ENCODE measurements at places on chromosomes 3 and 15.

- no peak for DNase-seq
These were observed 49.0 kb downstream of the LARS2 start for GRCh38 chr3:45437383-45437782.

DNA sequence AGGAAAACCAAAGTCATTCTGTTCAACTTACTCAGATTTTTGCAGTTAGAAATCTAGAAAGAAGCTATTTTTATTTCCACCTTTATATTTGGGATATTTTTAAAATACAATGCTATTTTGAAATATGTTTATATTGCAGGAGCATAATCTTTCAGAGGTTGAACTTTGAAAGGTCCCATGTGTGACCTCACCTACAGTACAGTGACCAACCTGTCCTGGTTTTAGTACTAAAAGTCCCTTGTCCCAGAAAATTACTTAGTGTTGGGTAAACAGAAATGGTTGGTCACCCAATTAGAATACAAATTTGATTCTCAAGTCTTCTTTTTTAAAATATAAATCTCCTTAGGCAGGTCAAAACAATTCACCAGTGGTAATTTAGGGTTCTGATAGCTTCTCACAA lies 141.6 kb upstream of the FRMD4B start:
- no peak for DNase-seq

GRCh38 chr3:34363881-34364280 lies 565.5 kb downstream of the PDCD6IP start:
- no peak for DNase-seq

DNA sequence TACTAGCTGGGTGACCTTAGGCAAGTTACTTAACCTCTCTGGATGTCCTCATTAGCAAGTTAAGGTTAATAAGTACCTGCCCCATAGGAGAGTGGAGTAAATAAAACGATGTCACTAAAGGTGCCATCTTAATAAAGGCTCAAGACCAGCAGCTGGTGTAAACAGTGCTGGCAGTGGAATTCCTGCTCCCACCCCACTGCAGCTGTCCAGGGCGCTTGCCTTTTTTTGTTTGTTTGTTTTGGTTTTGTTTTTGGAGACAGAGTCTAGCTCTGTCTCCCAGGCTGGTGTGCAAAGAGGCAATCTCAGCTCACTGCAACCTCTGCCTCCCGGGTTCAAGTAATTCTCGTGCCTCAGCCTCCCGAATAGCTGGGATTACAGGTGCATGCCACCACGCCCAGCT lies 28.9 kb downstream of the IDH3A start:
- DNase-seq = no peak

- DNase-seq = no peak
These were observed 178.8 kb downstream of the CHST2 start for GRCh38 chr3:143298380-143298779.

GRCh38 chr15:49424954-49425353 lies 1.9 kb downstream of the FGF7 start:
- no peak for DNase-seq

DNA sequence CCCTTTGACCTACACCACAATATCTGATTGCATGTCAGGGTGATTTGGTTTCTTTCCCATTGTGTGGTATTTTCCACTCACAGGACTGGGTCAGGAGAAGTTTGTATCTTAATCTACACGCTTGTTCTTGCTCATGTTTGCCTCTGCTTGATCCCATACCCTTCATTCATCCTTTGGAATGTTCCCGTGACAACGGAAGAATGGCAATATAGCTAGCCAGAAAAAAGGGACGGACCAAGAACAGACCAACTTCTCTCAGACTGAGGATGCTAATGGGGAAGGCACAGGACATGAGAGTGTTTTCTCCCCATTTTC lies 7.8 kb upstream of the THSD4 start:
- DNase-seq = no peak

DNA sequence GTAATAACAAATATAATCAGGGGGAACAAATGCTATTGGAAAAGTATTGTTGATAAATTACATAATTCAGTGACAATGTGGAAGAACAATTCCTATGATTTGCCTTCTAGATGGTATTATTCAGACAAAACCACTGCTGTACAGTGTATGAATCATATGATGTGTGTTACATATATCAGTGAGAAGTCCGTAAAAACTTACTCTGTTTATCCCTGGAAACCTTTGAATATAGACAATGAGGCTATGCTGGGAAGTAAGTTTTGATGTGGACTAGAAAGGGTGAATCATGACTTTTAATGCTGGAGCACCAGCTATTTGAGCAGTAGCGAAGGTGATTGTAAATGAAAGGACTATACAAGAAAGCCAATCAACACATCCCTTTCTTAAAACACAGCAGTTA lies 17.9 kb downstream of the C3orf38 start:
- no peak for DNase-seq

- no peak for DNase-seq
These were observed 19.4 kb downstream of the ZNF80 start for GRCh38 chr3:114218006-114218405.

DNA sequence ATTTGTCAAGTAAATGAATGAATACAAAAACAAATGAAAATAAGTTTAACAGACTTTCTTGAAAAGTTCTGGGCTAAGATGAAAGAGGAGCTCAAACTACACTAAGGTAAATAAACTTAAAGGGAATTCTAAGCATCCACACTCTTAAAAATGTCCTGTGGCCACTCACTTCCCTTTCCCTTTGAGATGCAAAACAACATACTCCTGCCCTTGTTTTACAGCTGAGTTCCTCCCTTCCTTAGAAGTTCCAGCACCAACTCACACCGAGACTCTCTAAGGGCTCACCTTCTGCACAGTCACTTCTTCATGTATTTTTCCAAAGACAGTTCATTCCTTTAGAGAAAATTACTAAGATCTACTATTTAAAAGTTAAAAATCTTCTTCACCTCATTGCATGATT lies 123.3 kb upstream of the CMC1 start:
- no peak for DNase-seq

GRCh38 chr3:44712455-44713075 lies at the start of gene ZNF502:
Gene ZNF502, plus strand, starts transcription at chr3:44712660. Its CDS starts 7,602 bp downstream, at chr3:44720262.
- DNase-seq = no peak

- no peak for DNase-seq
These were observed 237.1 kb downstream of the RYR3 start for GRCh38 chr15:33547876-33548275.

- no peak for DNase-seq
These were observed 108.1 kb downstream of the TPRA1 start for GRCh38 chr3:127482216-127483004.

GRCh38 chr3:196238612-196239560 lies 22.6 kb downstream of the SLC51A start:
- DNase-seq = no peak
